ENCODE measurements at places on chromosomes 4 and X.
A peak's percentile ranks its signal among the peaks of the same experiment; 100 is the strongest.

DNA sequence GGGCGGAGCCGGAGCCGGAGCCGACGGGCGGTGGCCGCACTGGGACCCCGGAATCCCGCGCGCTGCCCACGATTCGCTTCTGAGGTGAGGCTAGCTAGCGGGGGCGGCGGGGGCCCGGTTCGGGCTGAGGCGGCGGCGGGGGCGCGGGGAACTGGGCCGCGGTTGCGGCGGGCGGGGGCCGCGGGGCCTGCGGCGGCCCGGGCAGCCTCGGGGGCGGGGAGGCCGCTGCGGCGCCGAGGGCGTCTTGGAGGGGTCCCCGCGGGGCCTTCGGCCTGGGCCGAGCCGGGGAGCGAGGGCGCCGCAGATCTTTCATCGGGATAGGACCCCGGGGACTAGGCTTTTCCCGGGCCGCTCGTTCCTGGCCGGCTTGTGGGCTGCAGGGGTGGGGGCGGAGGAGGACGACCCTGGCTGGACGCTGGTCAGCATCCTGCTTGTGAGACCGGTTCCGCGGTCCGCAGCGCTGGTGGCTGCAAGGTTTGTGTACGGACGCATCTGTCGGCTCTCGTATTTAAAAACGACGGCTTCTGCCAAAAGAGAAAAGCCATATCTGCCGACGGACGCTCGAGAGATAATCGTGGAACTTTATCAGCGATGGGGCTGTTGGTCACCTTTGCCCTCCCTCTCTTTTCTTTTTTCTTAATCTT, 419 bp downstream of the ADD1 start:
- no peak for DNase-seq

DNA sequence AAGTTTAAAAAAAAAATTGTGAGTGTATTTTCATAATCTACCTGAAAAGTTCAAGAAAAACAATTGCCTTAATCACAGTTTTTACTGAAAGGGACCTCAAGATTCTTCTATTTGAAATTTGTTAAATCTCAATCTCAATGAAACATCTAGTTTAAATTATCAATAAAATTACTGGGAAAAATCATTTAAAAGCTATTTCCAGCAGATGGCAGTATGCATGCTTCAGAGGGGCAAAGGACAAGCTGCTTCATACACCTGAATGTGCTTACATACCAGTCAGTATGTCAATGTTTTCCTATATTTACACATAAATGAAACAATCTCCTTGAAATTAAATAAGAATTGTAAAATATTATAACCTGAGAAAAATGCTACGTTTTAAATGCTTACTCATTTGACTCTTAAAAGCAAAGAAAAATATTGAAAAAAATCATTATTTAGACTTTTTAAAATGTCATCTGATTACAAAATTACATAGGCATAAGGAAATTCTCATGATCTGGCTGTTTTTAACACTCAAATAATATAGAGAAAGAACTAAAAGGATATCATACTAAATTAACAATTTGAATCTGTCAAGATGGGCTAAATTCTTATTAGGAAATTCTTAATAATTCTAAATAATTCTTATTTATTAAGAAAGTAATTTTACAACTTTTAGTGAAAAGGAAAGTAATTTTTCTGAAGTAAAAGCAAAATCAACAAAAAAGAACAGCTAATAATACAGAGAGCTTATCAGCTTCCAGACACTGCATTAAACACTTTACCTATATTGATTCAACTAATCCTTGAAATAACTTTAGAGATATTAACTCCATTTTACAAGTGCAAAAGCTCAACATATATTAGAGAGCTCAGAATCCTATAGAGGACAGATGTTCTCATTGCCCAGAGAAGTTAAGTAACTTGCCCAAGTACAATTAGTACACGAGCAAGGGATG, 242.1 kb downstream of the ADAMTS3 start:
- DNase-seq, result peak; percentile 22

DNA sequence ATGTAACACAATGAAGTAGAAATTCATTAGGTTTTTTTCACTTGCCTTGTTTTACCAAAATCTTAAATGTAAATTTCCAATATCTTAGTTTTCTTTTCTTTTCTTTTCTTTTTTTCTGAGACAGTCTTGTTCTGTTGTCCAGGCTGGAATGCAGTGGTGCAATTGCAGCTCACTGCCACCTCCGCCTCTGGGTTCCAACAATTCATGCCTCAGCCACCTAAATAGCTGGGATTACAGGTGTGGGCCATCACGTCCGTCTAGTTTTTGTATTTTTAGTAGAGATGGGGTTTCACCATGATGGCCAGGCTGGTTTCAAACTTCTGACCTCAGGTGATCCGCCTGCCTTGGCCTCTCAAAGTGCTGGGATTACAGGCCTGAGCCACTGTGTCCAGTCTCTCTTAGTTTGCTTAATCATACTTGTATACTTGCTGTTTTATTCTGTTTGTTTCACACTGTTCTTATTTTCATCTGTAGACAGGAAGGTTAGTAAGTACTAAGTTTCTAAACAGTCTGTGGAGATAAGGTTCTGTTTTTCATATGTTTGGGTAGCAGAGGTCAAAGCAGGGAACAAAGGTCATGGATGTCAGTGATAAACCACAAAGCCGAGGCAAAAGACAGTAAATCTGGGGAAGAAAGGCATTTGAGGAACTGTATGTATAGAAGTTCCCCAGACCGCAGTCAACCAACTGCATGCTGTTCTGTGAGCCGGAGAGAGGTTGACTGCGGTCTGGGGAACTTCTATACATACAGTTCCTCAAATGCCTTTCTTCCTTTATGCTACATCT, 129.1 kb downstream of the CBR4 start:
- no peak for DNase-seq

DNA sequence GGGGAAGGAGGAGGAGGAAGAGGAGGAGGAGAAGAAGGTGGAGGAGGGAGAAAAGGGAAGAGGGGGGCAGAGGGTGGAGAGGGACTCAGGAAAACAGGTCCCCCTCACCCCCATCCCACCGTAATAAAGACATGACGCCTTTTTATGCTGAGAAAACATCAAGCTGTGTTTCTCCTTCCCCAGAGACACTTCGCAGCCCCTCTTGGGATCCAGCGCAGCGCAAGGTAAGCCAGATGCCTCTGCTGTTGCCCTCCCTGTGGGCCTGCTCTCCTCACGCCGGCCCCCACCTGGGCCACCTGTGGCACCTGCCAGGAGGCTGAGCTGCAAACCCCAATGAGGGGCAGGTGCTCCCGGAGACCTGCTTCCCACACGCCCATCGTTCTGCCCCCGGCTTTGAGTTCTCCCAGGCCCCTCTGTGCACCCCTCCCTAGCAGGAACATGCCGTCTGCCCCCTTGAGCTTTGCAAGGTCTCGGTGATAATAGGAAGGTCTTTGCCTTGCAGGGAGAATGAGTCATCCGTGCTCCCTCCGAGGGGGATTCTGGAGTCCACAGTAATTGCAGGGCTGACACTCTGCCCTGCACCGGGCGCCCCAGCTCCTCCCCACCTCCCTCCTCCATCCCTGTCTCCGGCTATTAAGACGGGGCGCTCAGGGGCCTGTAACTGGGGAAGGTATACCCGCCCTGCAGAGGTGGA, 45.3 kb upstream of the SHOX start:
- DNase-seq, result no peak

DNA sequence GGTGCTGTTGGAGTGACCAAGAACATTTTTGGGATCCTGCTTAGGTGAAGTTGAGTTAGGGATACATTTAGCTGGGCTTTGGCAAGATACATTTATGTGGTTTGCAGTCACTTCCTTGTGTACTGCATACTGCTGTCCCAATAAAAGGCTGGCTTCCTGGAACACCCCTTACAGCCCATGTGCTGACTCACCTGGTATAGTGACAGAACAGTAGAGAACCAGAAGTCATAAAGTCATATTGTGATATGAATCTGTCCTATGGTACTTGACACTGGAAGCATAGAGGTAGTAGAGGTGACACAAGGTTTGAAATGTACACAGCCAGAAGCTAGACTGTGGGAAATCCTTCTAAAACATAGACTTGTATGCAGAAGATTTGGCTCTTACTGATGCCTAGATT, 55.3 kb upstream of the SLC25A43 start:
- no peak for DNase-seq

- no peak for DNase-seq
These were observed 1.5 kb downstream of the RBPJ start for GRCh38 chr4:26322346-26322745.

- DNase-seq, result peak; percentile 50
These were observed 118.8 kb upstream of the PCDH18 start for GRCh38 chr4:137651128-137651527.

- no peak for DNase-seq
These were observed 5.2 kb downstream of the HS3ST1 start for GRCh38 chr4:11423465-11423864.
